ENCODE measurements at places on chromosomes 6 and 20.

GRCh38 chr6:34573567-34574183 is 17.5 kb upstream of the SPDEF start:
- no peak for DNase-seq

DNA sequence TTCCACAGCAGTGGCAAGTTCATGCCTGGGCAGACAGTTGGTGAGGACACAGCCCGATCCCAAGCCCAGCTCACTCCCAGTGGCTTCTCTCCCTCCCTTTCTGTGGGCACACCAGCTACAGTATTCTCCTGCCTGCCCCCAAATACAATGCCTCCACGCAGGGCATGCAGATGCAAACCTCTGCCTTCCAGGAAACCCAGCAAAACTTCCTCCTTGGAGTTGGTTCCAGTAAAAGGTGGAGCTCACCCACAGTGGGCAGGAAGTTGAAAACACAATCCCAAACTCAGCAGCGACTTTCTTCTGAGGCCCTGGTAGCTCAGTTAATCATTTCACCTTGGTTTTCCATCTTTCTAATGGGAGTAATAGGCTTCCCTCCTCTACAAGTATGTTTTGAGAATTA is 93.7 kb downstream of the LY86 start:
- no peak for DNase-seq

DNA sequence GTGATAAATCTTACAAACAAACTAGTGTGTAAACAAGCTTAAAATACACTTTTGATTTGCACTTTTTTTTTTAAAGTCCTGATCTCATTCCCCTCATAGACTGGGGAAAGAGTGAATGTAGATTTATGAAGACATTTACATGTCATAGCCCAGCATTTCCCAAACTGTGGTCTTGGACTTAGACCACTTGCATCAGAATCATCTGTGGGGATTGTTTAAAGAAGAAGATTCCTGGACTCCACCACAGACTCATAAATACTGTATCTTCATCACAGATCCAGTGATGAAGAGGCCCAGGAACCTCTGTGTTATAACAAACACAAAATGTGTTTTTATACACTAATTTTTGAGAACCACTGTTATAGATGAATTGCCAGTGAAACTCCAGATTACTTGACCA is 99.5 kb downstream of the KCNQ5 start:
- DNase-seq = no peak

- DNase-seq = no peak
Measured at GRCh38 chr20:10604865-10605440, 68.8 kb downstream of the JAG1 start.
